Uterus (tissue), 4 donors: ENCODE measurements at places on chromosomes 6 and 20. TPM values are rescaled to one million over a fixed set of nuclear protein-coding genes. Genes with fewer than 3 reads are reported as not detected.

Gene TMEM200A
- 27.9 TPM for total RNA-seq

Gene NOX3
- not detected for total RNA-seq

Gene HIVEP2
- total RNA-seq, result 11.0 TPM

Gene TEAD3
- 10.2 TPM for total RNA-seq

Gene SPTLC3
- total RNA-seq, result 23.9 TPM

Gene MROH8
- 4.4 TPM for total RNA-seq

Gene HSPA1A
- 170 TPM for total RNA-seq

Gene KCNS1
- not detected for total RNA-seq

Gene SOX18
- 6.7 TPM for total RNA-seq

Gene YWHAB
- total RNA-seq, result 131 TPM

Gene HLA-DOA
- 14.1 TPM for total RNA-seq

Gene GLP1R
- not detected for total RNA-seq

Gene CNKSR3
- 29.6 TPM for total RNA-seq

Gene ARG1
- total RNA-seq, result 0.58 TPM

Gene BANF2
- not detected for total RNA-seq

Gene TRIM40
- not detected for total RNA-seq

Gene SAMD5
- 4.1 TPM for total RNA-seq

Gene C6orf136
- total RNA-seq, result 22.2 TPM

Gene SLC18B1
- 7.1 TPM for total RNA-seq

Gene EGFL8
- 54.8 TPM for total RNA-seq

Gene BPIFA1
- not detected for total RNA-seq

Gene SOBP
- total RNA-seq, result 2.6 TPM

Gene MTHFD1L
- total RNA-seq, result 19.9 TPM

Gene FKBP1C
- total RNA-seq, result 0.29 TPM

Gene VSX1
- not detected for total RNA-seq

Gene SH3BGRL2
- 53.2 TPM for total RNA-seq

Gene SLC17A3
- not detected for total RNA-seq

Gene MEI4
- 0.41 TPM for total RNA-seq

Gene NKX2-4
- not detected for total RNA-seq

Gene PLEKHG1
- 7.2 TPM for total RNA-seq

Gene DPPA5
- total RNA-seq, result not detected

Gene GDAP1L1
- total RNA-seq, result 0.41 TPM

Gene OLIG3
- not detected for total RNA-seq

Gene ENPP4
- total RNA-seq, result 8.3 TPM

Gene PNPLA1
- not detected for total RNA-seq

Gene FAM83B
- total RNA-seq, result not detected

Gene PLN
- 45.2 TPM for total RNA-seq

Gene LY6G6C
- total RNA-seq, result not detected

Gene TNNC2
- total RNA-seq, result 0.59 TPM

Gene CALHM6
- 3.9 TPM for total RNA-seq

Gene KHDC1L
- total RNA-seq, result not detected

Gene PI3
- total RNA-seq, result not detected

Gene RAMACL
- total RNA-seq, result not detected

Gene MDFI
- 80.0 TPM for total RNA-seq

Gene NKAPL
- total RNA-seq, result 0.97 TPM

Gene TUBB2B
- 4.3 TPM for total RNA-seq

Gene UNC5CL
- total RNA-seq, result 1.2 TPM

Gene CDC40
- total RNA-seq, result 21.8 TPM

Gene EBF4
- total RNA-seq, result 19.0 TPM

Gene TOX2
- total RNA-seq, result not detected

Gene FAM184A
- 5.5 TPM for total RNA-seq

Gene CCN6
- total RNA-seq, result not detected

Gene GPR6
- not detected for total RNA-seq
